ENCODE measurements at places on chromosomes 12 and 14. TPM values are rescaled to one million over a fixed set of nuclear protein-coding genes. Genes with fewer than 3 reads are reported as not detected.
A peak's percentile ranks its signal among the peaks of the same experiment; 100 is the strongest.

DNA sequence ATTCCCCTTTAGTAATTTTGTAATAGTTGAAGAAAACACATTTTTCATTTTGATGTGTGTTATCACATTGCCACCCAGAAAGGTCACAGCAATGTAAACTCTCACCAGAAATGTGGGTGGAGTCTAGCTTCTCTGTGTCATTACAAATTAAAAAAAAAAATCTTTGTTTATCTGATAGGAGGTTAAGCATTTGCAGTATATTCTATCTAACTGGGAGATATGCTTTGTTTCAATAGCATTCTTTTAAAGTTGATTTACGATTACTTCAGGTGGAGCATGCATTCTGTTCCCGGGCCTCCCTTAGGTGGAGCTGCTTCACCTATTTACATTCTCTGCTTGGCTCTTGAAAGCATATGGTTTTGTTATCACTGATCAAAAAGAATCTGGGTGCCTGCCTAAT is 7.8 kb downstream of the ADIPOR2 start:
- no peak for DNase-seq

GRCh38 chr12:123916729-123917128 is 55.9 kb downstream of the CCDC92 start:
- DNase-seq, result no peak

- no peak for DNase-seq
These were observed 31.4 kb downstream of the ALDH2 start for GRCh38 chr12:111798182-111798581.

- DNase-seq, result no peak
These were observed at the start of gene HOXC4 for GRCh38 chr12:54053751-54054741. Gene HOXC4, plus strand, starts transcription at chr12:54053835. Its CDS starts 88 bp downstream, at chr12:54053923.

- no peak for DNase-seq
These were observed 17.6 kb downstream of the KERA start for GRCh38 chr12:91040096-91040755.

GRCh38 chr14:64569138-64569631 is 19.4 kb downstream of the PPP1R36 start:
- DNase-seq, result no peak

DNA sequence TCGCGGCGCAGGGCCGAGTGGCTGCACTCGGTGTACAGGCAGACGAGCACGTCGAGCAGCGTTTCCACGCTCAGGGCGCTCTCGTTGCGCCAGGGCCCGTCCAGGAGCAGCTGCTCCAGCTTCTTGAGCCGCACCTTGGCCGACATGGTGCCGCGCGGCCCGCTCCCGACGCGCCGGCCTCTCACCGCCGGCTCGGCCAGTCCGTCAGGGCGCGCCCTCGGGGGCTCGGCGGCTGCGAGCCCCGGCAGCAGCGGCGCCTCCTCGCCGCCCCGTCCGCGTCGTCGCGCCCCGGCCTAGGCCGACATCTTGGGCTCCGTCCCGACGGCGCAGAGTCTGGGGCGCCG is 349 bp downstream of the CDC42BPB start:
- DNase-seq, result no peak

DNA sequence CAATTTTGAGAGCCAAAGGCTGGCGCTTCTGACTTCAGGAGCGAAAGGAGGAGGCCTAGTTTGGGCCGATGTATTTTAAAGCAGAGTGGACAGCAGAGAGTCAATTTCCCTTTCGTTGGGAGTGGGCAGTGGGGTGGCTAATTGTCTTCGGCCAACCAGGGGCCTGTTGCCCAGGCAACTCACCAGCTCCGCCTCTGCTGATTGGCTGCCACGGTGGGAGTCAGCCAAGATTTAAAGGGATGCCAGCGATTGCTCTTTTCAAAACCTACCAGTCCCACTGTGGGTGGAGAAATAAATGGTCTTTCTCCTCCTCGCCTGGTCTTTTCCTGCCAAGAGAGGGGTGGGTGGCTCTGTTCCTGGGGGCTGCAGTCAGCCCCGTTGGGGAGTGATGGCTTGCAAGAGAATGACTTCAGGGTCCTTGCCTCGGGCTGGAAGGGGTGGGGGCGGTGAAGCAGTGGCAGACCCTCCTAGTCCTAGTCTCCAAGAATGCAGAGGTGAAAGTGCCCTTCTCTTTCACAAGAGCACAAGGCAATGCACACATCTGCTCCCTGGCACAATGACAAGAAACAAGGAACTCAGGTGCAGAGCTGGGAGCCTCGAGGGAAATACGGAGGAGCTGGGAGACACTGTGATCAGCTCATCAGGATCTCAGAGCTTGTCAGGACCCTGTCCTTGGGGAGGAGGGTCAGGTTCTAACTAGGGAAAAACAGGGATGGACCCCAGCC is 37.7 kb downstream of the RASAL1 start:
- no peak for DNase-seq

GRCh38 chr14:71175491-71175890 is 268.2 kb downstream of the PCNX1 start:
- DNase-seq, result no peak

DNA sequence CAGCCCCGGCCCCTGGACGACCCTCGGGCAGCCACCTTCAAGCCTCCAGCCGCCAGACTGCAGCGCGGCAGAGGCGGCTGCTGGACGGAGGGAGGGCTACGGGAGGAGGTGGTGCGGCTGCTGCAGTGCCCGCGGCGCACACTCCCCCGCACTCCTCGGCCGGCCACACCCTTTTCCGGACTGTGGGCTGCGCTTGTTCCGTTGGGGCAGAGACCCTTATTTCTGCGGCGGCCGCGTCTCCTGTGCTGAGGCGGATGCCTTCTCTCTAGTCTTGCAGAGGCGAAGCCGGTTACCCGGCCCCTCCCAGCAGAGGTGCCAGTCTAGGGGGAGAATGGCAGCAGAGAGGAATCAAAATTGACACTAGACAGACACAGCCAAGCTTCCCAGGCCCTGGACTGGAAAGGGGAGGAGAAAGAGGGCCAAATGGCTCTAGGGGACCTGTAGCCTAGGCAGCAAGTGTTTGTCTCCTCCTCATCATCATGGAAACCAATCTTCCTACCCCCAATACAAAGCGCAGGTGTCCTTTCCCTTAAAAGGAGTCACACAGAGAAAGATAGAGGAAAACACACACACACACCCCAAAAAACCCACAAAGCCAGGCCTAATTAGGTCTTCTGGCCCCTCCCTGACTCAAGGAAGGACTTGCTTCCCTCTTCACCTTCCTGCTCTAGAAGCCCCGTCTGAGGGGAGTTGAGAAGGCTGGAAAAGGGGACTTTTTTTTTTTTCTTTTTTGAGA is 1.3 kb downstream of the ESYT1 start:
- peak; percentile 77 for DNase-seq

- DNase-seq, result no peak
These were observed 6.3 kb downstream of the MSI1 start for GRCh38 chr12:120362516-120363273.

- no peak for DNase-seq
These were observed 14.8 kb upstream of the KRT81 start for GRCh38 chr12:52305921-52306705.

GRCh38 chr14:31880935-31881334 is 196.2 kb upstream of the ARHGAP5 start:
- no peak for DNase-seq

DNA sequence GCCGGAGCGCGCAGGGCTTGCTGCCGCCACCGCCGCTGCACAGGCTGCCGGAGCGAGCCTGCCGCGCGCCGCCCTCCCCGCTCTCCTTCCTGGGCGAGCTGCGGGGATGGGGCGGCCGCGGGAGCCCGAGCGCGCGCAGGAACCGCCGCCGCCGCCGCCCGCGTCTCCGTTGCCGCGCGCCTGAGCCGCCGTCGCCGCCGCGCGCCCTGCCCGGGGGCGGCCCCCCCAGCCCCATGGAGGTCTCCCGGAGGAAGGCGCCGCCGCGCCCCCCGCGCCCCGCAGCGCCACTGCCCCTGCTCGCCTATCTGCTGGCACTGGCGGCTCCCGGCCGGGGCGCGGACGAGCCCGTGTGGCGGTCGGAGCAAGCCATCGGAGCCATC is 352 bp downstream of the PLXNC1 start:
- DNase-seq, result no peak

- DNase-seq, result no peak
These were observed 108.8 kb upstream of the PTPRR start for GRCh38 chr12:71029302-71029701.

- no peak for DNase-seq
These were observed 21.9 kb upstream of the FGD4 start for GRCh38 chr12:32377344-32378055.

DNA sequence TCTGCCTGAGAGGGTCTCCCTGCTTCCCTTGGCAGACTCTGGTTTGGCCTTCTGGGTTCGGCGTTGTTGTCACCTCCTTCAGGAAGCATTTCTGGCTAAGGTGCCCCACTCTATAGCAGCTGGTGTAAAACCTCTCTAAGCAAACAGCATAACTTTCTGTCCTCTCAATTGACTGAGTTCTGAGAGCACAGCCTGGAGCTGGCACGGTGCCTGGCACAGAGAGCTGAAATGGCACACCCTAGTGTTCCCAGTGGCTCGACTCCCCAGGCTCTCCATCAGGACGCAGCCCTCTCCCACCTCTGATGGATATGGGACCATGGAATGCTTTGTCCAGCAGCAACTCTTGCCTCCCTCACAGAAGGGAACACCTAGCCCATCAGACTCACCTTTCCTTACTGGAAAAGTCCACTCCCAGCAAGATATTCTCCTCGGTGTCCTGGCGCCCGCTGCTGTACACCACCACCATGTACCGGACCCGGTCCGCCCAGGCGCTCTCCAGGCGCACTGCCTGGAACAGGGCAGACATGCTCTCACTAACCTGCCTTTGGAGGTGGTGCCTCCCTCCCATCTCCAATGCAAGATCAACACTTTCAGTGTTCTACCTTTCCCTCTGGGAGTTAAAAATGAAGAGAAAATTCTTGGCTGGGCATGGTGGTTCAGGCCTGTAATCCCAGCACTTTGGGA is 40.6 kb downstream of the SSH1 start:
- no peak for DNase-seq

GRCh38 chr12:89877671-89878070 is 169.0 kb upstream of the ATP2B1 start:
- no peak for DNase-seq

- no peak for DNase-seq
These were observed 77.3 kb downstream of the GLT1D1 start for GRCh38 chr12:128930606-128931005.

DNA sequence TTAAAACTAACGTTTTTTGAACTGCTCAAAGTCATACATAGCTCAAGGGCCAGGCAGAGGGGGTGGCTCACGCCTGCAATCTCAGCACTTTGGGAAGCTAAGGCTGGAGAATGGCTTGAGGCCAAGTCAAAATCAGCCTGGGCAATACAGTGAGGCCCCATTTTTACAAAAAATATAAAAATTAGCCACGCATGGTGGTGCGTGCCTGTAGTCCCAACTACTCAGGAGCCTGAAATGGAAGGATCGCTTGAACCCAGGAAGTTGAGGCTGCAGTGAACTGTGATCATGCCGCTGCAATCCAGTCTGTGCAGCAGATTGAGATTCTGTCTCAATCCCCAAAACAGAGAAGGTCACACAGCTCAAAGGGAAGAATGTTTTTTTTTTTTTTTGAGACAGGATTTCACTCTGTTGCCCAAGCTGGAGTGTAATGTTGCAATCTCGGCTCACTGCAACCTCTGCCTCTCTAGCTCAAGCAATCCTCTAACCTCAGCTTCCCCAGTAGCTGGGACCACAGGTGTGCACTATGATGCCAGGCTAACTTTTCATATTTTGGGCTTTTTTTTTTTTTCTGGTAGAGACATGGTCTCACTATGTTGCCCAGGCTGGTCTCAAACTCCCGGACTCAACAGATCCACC is 2.9 kb downstream of the RBM23 start:
- DNase-seq, result no peak

- DNase-seq, result no peak
These were observed 40.3 kb upstream of the CFL2 start for GRCh38 chr14:34754687-34755086.

GRCh38 chr14:101582294-101582693 is 21.0 kb downstream of the DIO3 start:
- no peak for DNase-seq

GRCh38 chr12:94157181-94157580 is 8.8 kb downstream of the PLXNC1 start:
- DNase-seq, result no peak

DNA sequence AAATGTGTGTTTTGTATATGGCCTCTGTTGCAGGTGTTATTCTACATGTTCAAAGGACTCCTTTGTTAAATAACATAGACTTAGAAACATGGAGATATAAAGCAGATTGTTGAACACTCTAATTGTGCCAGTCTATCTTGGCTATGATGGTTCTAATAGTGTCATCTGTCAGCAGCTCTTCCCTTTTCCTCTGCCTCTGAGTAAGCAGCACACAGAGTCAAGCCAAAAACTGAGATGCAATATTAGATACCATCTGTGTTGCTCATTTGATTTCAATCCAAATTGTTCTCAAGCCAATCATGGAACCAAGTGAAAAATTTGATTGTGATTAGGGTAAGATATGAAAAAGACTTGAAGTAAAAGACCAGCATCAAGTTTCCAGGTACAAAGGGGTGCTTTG is 871.1 kb upstream of the MGAT4C start:
- DNase-seq, result no peak

GRCh38 chr14:101997429-101998336 is 33.3 kb downstream of the DYNC1H1 start:
- no peak for DNase-seq

DNA sequence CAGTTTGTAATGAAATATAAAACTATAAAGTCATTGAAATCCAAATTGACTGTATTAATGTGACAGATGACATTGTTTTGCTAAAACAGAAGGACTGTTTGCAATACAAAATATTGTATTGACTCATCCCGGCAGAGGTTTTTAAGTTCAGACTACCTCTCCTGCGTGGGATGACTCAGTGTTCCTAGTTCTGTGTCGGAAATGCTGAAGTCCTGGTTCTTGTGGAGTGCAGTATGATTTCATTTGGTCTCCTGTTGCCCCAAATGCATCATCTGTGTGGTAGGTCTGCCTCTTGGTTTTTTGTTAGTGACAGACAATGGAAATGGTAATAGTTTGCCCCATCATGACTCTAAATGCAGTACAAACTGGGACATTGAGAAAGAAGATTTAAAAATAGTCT is 27.8 kb downstream of the PELI2 start:
- no peak for DNase-seq

- no peak for DNase-seq
These were observed 29.0 kb downstream of the CDK17 start for GRCh38 chr12:96371138-96371789.

GRCh38 chr12:29066011-29066588 is 83.0 kb upstream of the FAR2 start:
- no peak for DNase-seq

- DNase-seq, result no peak
These were observed 713 bp downstream of the ALKBH2 start for GRCh38 chr12:109092497-109093021.

The ZBTB42 gene
- total RNA-seq, result 12.3 TPM

The SLC2A14 gene
- total RNA-seq, result 3.5 TPM

The HCAR2 gene
- not detected for total RNA-seq

The MNAT1 gene
- total RNA-seq, result 12.6 TPM

The YBX3 gene
- total RNA-seq, result 3.2 TPM

The RBM23 gene
- 119 TPM for total RNA-seq

The MIPOL1 gene
- 0.81 TPM for total RNA-seq

The RAB21 gene
- 73.6 TPM for total RNA-seq

The NELL2 gene
- 257 TPM for total RNA-seq

The AMDHD1 gene
- total RNA-seq, result 2.3 TPM

The TOGARAM1 gene
- total RNA-seq, result 11.3 TPM

The PTGER2 gene
- total RNA-seq, result 29.4 TPM

The EXD2 gene
- total RNA-seq, result 14.3 TPM

The CACNA1C gene
- 0.06 TPM for total RNA-seq

The KRT75 gene
- not detected for total RNA-seq

The MFAP5 gene
- not detected for total RNA-seq

The TAS2R42 gene
- total RNA-seq, result not detected

The PIWIL1 gene
- not detected for total RNA-seq

The GAS2L3 gene
- 0.64 TPM for total RNA-seq

The CLEC4C gene
- not detected for total RNA-seq

The SLC10A1 gene
- not detected for total RNA-seq

The SLC48A1 gene
- total RNA-seq, result 12.3 TPM

The FAM186B gene
- 0.12 TPM for total RNA-seq
